Hippocampal formation (tissue), 2 donors: ENCODE measurements at places on chromosomes 3 and 15.

DNA sequence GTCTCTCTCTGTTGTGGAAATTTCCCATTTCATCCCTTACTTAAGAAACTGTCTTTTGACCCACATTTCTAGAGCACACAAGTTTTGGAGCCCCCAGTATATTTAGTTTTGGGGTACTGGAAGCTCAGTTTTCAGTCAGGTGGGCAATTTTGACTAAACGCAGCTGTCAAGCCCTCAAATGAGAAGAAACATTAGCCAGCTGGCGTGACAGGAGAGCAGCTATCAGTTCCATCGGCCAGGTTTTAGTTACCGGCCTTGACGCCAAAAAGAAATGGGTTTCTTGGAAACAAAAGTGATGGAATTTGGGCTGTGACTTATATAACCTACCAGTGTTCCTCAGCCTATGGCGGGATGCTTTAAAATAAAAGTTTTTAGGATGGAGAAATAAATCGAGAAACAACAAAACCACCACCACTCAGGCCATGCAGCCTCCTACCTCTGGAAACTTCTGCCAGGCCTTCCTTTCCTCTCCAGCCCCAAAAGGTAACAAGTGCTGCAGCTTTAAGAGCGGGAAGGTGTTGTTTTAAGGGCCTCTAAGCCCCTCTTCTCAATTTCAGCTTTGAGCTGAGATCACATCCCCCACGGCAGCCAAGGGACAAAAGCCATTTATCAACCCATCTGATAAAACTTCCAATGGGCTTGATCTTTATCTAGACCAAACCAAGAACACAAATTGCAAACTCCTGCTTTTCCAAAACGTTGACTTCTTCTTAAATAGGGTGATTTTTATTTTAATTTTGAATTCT, 18.3 kb downstream of the RGMA start:
- no peak for DNase-seq

- peak; percentile 18 for DNase-seq
These were observed 210.6 kb upstream of the ZPLD1 start for GRCh38 chr3:102224171-102224570.

GRCh38 chr3:62818347-62818746, 56.9 kb downstream of the CADPS start:
- DNase-seq: no peak

- no peak for DNase-seq
These were observed 40.9 kb upstream of the PCSK6 start for GRCh38 chr15:101530224-101530958.

DNA sequence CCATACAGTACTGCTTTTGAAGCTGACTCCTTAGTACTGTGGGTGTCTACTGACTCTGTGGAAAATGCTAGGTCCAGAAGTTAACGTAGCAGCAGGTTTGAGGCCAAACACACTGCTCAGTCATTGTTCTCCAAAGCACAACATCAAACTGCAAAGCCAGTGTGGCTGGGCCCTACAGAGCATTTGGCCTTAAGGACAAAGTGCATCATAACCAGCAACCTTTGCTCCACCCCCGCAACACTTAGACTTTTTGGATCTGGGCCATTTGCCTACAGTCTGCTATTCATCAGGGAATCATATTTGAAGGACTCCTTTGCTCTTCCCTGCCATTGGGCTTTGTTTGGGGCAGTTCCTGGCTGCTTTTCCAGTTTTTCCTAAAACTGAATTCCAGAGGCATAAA, 43.1 kb upstream of the ARL6 start:
- DNase-seq: no peak

GRCh38 chr15:81880833-81881232, 165.0 kb downstream of the MEX3B start:
- no peak for DNase-seq

- peak; percentile 59 for DNase-seq
These were observed 52.3 kb upstream of the CHRNA7 start for GRCh38 chr15:31977812-31978661.

- DNase-seq: no peak
These were observed 393.0 kb downstream of the IGSF11 start for GRCh38 chr3:118641608-118642007.

GRCh38 chr15:48557335-48557734, 88.2 kb downstream of the FBN1 start:
- no peak for DNase-seq

DNA sequence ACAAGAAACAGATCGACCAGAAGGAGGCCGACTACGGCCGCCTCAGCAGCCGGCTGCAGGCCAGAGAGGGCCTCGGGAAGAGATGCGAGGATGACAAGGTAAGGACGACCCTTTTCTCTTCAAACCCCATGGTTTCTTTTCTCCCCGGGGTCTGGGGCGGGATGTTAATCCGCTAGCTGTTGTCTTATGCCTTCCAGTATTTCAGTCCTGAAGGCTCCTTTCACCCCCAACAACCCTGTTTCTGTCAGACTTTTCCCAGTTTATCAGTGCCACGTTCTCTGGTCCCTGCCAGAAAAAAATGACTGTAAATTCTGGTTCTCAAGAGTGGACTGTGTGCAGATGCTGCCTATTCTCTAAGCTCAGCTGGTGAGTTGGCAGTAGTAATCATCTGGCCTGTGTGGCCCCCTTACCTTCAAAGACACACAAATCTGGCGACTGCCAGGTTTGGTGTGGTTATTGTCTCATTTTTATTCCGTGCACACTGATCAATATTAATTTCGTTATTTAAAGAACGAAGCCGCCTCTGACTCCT, 806 bp downstream of the GOLM2 start:
- DNase-seq: no peak

DNA sequence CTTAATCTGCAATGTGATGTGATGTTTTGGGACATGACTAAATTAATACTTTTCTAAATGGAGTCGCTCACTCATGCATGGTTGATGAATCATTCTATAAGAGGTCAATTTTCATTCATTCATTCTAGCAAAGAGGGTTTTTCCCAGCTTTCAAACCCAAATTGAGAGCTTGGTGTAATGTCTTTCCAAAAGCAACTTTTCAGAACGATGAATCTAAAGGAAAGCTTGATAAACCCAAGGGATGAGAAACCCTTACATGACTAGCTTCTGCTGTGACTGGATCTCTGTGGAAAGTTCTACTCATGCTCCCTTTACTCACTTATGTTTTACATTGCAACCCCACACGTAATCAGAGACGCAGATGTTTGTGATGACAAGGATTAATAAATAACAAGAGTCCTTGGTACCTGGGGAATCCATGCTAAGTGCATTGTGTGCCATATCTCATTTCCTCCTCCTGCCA, 47.7 kb downstream of the PDZRN3 start:
- DNase-seq: no peak

DNA sequence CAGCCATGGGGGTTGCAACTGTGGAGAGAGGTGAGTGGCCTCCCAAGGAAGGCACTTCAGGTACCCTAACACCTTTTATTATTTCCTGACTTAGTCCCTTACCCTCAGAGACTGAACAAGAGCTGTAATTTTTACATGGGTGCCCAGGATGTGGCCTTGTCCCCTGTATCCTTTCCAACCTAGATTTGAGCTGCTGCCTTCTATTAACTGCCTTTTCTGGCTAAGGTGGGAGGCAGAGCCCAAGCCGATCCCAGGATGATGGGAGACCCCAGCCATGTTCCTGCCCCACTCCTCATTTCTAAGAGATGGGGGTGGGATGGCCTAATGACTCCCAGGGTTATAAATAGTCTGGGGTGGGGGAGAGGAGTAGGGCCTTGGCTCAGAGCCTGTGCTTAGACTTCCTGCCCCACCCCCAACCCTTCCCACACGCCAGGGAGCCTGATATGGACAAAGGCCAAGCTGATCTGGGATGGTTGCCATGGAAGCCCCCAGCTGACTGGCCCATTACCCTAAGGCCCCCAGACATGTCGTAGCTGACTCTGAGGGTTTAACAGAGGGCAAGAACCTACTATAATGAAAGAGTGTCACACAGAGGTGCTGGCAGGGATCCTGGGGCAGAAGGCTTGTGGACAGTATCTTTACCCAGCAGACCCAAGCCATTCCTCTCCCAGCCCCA, 1.9 kb downstream of the KLHDC8B start:
- DNase-seq: no peak

DNA sequence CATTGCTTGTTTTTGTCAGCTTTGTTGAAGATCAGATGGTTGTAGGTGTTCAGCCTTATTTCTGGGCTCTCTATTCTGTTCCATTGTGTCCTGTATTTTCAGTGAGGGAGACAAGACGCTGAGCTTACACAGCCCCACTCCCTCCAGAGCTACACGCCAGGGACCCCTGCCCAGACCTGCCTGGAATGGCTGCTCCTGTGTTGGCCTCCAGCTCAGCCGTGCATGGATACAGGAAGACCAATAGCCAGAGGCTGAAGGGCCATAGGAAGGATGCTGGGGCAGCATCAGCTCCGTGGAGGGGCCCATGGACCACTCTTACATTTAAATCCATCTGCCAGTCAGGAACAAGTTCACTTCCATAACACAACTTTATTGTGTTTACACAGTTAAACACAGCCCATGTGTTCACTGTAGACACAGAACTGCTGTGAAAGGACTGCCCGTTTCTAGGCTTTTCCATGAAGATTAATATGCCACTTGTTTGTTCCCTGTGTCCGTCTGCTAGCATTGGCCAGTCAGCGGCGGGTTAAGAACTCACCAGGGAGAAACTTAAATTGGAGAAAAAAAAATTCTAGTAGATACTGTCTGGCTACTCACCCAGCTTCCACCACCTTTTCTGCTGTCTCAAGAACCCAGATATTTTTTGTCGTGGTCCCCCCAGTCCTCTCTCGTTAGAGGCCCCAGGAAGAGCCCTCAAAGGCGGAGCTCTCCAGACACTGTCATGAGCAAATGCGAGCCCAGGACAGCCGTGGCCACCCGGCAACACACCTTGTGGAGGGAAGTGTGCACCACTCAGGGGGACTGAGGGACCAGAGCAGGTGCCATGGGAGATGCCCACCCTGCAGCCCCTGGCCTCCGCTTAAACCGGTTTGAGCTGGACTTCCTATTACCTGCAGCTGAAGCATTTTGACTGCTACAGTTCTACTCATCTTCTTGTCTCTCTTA, 142.3 kb upstream of the MEF2A start:
- no peak for DNase-seq

- no peak for DNase-seq
These were observed 151.9 kb upstream of the ARPP21 start for GRCh38 chr3:35487376-35487775.

- no peak for DNase-seq
These were observed 35.7 kb upstream of the BLM start for GRCh38 chr15:90681480-90681879.

GRCh38 chr3:195821403-195822130, 9.8 kb upstream of the MUC4 start:
- no peak for DNase-seq

DNA sequence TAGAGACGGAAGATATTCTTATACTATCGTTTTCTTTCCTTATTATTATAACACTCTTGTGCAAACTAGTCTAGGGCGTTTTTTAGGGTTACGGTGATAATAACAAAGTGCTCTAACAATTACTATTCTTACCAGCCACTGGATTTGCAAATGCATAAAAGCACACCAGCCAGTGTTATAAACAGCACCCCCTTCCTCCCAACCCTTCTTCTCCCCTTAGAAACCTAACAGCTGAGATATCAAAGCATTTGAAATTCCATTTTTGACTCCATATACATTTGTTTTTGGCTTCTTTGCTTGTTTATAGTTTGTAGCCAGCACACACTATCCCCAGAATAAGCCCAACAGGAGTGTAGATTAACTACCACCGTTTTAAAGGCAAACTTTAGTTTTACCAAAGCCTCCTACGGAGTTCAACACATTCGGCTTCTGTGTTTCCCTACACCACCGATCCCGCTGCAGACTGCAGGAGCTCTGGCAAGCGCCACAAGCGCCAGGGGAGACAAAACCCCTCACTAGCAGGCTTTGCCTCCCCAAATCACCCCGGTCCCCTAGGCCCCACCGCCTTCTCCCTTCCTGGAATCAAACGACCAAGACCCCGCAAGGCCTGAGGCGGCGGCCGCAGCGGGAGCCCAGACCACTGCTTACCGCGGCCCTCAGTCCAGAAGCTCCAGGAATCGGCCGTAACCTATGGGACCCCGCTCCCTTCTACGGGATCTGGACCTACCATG, 461 bp downstream of the COPB2 start:
- DNase-seq: no peak

GRCh38 chr3:162892921-162893793, 1396.5 kb downstream of the OTOL1 start:
- no peak for DNase-seq

DNA sequence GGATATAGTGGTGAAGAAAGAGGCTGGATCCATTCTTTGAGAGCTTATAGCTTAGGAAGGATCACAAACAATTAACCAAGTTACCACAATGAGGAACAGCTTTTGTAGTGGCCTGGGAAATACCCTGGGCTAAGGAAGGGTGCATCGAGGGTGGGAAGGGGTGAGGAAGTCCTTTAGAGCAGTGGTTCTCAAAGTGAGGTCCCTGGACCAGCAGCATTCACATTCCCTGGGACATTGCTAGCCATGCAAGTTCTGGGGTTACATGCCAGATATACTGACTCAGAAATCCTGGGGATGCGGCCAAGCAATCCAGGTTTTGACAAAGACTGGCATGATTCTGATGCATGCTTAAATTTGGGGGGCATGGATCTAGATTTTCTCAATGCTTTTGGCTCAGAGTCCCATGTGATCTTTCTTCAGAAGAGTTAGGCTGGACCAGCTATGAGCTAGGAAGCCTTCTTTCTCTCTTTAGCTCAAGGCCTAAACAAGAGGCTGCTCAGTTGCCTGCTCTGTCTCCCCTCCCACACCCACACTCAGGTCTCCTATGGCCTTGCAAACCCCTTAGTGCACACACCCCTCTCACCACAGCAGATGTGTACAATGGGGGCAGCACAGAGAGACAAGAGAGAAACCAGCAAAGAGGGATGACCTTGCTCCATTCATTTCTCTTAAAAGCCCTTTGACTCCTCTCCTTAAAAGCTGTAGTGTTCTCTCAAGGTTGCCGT, 1.8 kb upstream of the CCR1 start:
- DNase-seq: no peak

DNA sequence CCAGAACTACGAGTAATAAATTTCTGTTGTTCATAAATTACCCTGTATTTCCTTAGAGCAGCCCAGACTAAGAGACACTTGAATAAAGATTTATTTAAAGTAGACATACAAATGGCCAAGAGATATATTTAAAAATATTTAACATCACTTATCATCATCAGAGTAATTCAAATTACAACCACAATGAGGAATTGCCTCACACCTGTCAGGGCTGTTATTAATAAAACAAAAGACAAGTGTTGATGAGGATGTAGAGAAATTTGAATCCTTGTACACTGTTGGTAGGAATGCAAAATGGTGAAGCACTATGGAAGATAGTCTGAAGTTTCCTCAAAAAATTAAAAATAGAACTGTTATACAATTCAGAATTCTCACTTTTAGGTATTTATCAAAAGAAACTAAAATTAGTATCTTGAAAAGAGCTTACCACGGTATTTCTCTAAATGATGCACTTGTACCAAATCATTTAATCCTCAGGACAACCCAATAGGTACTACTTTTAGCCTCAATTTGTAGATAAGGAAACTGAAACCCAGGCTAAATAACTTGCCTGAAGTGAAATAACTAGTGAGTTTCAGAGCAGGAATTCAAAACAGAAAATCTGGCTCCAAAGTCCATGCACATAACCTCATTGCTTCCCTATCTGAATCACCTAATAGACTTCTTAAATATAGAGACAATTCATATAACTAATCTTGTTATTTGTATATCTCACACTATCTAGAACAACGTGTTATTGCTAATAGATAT, 69.4 kb downstream of the ZBTB20 start:
- no peak for DNase-seq

GRCh38 chr3:105304487-105304886, 62.2 kb upstream of the ALCAM start:
- DNase-seq: no peak
